ENCODE measurements at places on chromosomes 5 and 9.

- no peak for DNase-seq
Observed at GRCh38 chr5:94776167-94776566, 157.7 kb downstream of the SLF1 start.

DNA sequence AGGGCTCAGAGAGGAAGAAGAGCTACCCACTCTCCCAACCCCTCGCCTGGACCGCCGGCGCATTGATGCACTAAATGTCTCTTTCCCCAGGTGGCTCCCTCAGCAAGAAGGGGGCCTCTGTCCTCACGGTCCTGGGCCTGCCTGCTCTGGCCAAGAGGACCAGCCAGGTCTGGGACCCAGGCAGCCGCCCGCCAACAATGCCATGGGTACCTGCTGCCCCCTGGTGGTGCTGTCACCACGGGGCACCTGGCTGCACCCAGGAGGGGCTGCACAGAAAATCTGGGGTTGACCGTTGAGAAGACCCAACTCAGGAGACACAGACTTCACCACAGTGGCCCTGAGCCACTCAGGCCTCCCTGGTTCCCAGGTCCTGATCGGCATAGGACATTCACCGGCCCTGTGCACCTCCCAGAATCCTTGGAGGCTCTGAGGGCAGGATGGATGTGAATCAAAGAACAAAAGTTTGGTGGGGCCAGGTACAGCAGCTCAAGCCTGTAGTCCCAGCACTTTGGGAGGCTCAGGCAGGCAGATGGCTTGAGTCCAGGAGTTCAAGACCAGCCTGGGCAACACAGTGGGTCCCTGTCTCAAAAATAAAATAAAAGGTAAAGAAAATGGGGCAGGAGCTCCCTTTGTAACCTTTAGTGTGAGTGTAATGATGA is 2.4 kb upstream of the VAV2 start:
- peak; percentile 72 for DNase-seq

- DNase-seq, result no peak
Observed at GRCh38 chr5:93358176-93358575, 222.8 kb downstream of the NR2F1-AS1 start.

GRCh38 chr9:137498720-137499150 is 39.6 kb upstream of the NSMF start:
- DNase-seq, result no peak

DNA sequence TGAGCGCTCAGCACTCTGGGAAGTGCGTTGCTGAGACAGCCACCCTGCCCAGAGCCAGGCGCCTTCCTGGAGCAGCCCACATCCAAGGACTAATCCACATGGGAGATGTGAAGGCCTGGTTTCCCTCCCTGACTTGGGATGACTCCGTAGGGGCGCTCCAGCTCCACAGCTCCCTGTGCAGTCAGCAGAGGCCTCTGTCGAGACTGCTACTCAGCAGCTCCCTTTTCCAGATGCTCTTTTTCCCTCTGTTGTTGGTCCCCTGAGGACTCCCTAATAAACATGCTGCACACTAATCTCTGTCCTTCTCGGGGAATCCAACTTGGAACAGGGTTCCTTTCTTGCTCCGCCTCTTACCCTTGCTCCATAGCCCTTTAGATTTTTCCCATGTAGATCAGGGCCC is 237.3 kb downstream of the ZSWIM6 start:
- no peak for DNase-seq

DNA sequence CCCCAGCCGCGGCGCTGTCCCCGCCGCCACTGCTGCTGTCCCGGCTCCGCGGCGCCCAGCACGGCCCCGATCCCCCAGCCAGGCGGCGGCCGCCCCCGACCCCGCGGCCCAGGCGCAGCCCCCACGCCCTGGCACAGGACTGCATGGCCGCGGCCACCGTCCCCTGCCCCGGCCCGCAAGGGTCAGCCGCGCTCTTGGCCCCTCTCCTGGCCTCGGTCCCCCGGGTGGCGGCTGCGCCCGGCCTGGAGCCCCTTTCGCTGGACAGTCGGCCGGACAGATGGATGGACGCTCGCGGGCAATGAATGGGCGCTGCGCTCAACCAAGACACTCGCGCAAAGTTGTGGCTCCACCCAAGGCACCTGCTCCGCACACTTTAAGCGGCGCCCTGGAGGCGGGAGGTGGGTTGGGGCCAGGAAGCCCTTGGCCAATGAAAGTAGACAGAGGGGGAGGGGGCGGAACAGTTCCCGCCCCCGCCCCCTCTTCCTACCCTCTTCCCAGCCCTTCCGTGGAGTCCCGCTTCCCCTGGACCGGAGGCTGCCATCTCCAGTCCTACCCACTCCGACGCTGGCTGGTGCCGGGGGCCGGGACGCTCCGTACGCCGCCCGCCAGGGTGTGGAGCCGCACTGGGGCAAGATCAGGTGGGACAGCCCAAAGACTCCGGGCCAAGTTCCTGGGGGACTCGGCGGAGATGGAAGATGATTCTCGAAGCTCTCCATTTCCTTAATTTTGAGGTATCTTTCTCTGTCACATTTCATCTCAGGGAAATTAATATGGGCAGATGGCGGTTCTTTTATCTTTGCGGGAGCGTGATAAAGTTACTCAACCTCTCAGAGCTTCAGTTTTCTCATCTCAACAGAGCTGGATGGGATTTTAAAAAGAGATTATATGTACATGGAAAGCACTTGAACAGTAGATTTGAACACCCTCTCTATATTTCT is at the start of gene GLDC:
Gene GLDC (minus strand): TSS at position 375 of the 938 bp plus-strand sequence. CDS start 230 bp downstream, at position 145.
- peak; percentile 29 for DNase-seq

GRCh38 chr9:93642961-93643360 is 66.6 kb downstream of the PHF2 start:
- DNase-seq, result no peak

DNA sequence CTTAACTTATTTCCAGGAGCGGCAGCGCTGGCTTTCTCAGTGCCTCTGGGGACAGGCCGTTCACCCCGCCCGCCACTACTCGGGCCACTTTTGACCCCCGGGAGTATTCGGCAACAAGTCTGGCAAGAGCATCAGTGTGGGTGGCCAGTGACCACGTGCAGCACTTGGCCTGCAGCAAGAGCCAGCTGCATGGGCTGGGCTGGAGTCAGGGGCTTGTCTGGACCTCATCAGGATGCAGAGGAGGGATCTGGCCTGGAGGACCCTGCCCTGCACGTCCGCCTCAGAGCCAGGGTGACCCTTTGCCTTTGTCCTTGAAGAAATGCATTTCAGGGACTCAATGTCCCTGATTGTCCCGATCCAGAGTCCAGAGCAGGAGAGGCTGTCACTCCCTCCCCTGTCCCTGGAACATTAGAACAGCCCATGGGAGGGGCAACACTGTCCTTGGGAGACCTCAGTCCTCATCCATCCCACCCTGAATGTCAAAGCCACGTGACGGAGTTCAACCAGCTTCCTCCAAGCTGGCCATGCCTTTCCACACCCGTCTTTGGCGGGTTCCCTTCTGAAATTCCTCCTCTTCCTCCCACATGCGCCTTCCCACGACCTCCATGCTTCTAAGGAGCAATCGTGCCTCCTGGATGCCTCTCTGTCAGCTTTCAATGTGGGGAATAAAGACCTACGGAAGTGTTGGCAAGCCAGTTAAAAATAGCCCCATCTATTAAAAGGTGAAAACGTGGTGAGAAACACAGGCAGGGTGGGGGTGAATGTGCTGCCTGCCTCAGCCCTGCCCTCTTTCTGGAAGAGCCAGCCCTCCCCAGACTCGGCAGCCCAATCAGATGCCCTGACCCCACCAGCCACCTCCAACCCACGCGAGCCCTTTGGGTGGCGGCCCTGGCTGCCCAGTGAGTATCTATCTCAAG is 99.0 kb downstream of the OLFM1 start:
- DNase-seq, result no peak

All from T-helper 2 cell treated with Interferon-gamma antibody and Interleukin-4, amounts not matched to agents 5 μg/mL and 100 μg/mL, for 36 hours (primary cell).